SK-MEL-5 (cell line): ENCODE measurements at places on chromosomes 5 and 9. TPM values are rescaled to one million over a fixed set of nuclear protein-coding genes. Genes with fewer than 3 reads are reported as not detected.

The POU5F2 gene
- 0.19 and 0.32 TPM in 2 replicates for total RNA-seq

The CENPK gene
- 25.5 and 28.2 TPM in 2 replicates for total RNA-seq

DNA sequence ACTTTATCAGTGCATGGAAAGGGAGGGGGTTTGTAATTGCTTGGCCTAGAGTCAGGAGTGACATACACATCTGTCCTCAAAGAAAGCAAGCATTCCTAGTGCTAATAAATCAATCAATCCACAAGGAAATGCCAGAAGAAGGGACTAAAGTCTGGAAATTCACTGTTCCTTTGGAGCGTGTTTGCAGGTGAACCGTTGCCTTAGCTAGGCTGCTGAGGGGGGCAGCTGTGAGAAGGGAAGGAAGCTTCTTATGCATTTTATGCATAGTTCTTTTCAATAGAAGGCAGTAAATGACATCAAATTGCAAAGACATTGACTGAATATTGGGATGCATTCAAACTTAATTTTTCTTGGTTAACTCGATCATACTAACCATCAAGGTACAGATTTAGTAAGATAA lies 1092.5 kb upstream of the SEMA6A start:
- DNase-seq, result no peak

GRCh38 chr9:105658351-105658750 lies 3.9 kb upstream of the TAL2 start:
- DNase-seq, result no peak

DNA sequence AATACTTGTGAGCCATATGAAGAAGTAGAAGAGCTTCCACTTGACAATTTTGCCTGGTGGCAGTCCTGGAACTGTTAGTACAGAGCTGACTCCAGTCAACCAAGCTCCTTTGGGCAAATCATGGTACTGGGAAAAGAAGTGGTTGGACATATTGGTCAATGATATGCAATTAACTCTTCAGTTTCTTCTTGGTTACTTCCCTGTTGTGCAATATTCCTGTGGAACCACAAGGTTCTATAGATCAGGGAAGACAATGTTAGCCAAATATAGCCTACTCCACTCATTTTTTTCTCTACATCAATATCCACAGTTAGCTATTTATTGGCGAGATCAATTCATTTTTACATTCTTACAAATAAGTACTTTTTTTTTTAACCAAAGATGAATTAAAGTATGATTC lies 14.4 kb upstream of the GDA start:
- no peak for DNase-seq

DNA sequence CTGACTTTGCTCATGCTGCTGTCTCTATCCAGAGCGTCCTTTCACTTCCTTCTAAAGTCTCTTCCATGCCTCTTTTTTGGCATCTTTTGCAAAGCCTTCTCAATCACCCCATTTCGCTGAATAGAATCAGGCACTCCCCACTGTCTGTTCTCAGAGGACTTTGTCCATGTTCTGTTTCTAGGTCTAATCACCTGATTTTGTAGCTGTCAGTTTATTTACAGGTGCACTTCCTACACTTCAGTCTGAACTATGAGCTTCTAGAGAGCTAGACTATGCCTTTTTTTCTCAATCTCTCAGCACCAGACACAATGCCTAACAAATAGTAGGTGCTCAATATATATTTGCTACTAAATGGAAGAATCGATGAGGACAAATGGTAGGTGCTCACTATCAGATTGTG lies 29.9 kb downstream of the TLR4 start:
- DNase-seq, result no peak

GRCh38 chr5:174511714-174512253 lies 212.6 kb upstream of the MSX2 start:
- DNase-seq, result no peak
